ENCODE measurements at places on chromosomes 2 and 18. TPM values are rescaled to one million over a fixed set of nuclear protein-coding genes. Genes with fewer than 3 reads are reported as not detected.
A peak's percentile ranks its signal among the peaks of the same experiment; 100 is the strongest.

GRCh38 chr2:61471905-61472805 is 1.3 kb upstream of the USP34 start:
- no peak for DNase-seq

GRCh38 chr2:20423359-20423758 is 23.5 kb upstream of the RHOB start:
- no peak for DNase-seq

The SPP2 gene
- not detected for polyA plus RNA-seq

The SRBD1 gene
- 8.7 TPM for polyA plus RNA-seq

The CCDC121 gene
- polyA plus RNA-seq: 1.8 TPM

- no peak for DNase-seq
Measured at GRCh38 chr2:146392186-146392585, 1452.6 kb upstream of the ACVR2A start.

The IL36B gene
- polyA plus RNA-seq: not detected

- no peak for DNase-seq
Measured at GRCh38 chr18:13464432-13465123, 246.0 kb downstream of the LDLRAD4 start.

DNA sequence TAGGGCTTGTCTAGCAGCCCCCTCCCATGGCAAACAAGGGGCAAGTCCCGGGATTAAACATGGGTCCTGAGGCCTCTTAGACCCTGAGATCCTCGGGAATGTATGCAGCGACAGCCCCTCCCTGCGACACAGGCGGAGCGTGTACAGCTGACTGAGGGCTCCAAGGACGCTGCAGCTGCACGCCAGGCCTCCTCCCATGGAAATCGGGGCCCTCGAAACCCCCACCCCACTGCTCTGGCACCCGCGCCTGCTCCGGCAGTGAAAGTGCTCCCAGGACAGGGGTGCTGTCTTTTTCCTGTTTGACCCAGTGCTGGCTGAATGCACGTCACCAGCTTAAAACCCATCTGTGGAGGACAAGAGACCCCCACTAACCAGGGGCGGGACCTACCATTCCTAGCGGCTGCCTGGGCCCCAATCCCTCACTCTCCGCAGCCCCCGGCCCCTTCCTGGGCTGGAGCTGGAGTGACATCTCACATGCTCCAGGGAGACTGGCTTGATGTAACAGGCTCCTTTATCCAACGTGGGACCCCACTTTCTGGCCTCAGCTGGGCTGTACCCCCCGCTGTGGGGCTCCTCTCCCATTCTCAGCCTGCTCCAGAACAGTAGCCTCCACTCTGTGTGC is 247.7 kb downstream of the TWIST2 start:
- no peak for DNase-seq

- DNase-seq: no peak
Measured at GRCh38 chr2:139790807-139791752, 1010.9 kb upstream of the NXPH2 start.

The NDUFV2 gene
- 207 TPM for polyA plus RNA-seq

DNA sequence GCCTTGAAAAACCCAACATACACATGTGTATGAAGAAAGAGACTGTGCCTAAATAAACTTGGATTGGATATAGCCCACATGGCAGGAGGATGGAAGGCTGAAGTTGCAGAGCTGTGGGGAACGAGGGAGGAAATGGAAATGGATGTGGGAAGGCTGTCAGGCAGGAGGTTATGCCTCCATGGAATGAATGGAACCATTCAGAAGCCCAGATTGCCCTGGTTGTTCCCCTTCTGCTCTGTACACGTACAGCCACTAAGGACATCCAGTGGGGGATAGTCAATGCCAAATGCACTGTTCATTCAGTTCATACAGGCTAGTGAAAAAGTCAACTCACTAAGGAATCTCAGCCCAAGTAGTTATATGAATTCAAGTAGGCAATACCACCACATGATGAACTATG is 463.7 kb downstream of the TNS1 start:
- no peak for DNase-seq

DNA sequence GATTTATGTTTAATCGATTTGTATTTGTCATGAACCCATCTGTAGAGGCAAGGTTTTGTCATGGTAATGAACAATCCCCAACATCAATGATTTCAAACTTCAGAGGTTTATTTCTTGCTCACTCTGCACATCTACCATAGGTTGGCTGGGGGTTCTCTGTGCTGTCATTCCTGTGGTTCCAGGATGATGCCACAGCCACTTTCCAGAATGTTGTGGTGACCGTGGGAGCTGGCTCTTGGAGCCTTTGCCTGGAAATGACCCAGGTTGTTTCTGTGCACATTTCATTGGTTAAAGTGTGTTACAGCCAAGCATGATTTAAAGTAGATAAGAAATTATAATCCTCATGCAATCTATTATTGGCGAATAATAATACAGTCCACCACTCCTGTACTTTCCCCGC is 28.2 kb upstream of the EPAS1 start:
- no peak for DNase-seq

GRCh38 chr2:72955228-72956049 is 38.1 kb downstream of the EMX1 start:
- no peak for DNase-seq

The OTOF gene
- not detected for polyA plus RNA-seq

The ZSWIM2 gene
- polyA plus RNA-seq: 0.10 TPM

DNA sequence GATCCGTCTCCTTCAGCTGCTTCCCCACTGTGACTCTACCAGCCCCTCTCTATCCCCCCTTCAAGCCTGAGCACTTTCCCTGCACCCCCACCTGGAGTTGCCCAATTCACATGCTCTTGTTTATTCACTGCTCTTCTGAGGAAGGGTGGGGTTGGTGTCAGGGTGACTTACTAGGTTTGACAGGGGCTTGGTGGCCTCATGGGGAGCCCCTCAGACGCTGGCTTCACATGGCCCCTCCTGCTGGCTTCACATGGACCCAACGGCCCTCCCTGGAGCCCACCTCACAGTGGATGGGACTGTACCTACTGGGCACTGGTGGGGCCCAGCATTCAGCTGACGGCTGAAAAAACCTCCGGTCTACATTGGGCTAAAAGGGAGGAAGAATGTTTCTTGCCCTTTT is 16.7 kb upstream of the MRPL33 start:
- no peak for DNase-seq

The CYTIP gene
- not detected for polyA plus RNA-seq

The FLACC1 gene
- 1.1 TPM for polyA plus RNA-seq

- DNase-seq: no peak
Measured at GRCh38 chr2:14633461-14634181, 1.1 kb downstream of the LRATD1 start.

GRCh38 chr18:71027531-71027930 is 738.7 kb downstream of the SOCS6 start:
- DNase-seq: no peak

DNA sequence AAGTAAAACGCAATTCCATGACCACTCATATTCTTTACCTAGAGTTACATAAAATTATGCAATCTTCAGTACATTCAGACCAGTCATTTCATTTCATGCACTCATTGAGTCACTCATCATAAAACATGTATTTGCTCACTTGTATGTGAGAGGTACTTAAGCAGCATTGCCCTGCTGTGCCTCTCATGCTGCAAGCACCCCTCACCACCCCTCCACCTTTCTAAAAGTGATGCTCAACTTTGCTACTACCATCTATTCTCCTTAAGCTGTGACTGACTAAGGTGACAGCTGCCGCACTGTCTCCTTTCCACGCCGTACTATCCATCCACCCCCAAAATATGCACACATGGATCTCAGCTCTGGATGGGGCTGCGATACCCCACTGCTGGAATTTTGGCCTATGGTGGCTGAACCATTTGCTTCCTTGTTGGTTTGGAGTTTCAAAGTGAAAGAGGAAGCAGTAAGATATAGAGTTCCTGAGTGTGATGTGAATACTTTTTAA is 7.2 kb downstream of the ARHGAP25 start:
- DNase-seq: no peak

GRCh38 chr2:224069172-224069571 is 30.1 kb upstream of the SERPINE2 start:
- DNase-seq: no peak

The STARD6 gene
- not detected for polyA plus RNA-seq

- no peak for DNase-seq
Measured at GRCh38 chr2:47250586-47251403, 95.7 kb upstream of the STPG4 start.

DNA sequence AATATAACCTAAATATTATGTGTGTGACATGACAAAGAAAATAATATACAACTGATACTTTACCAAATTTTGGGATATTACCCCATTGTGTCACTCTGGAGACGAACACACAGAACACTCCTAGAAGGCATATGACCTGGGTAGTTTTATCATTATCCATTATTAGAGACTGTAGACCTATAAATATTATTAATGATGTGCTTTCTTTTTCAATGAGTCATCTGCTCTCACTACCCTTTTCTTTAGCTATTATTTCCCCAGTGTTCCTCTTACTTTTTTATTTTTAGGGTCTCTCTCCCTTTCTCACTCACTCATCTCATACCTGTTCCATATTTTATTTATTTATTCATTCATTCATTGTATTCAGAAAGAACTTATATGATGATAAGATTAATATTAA is 143.3 kb upstream of the ITGA4 start:
- DNase-seq: no peak

DNA sequence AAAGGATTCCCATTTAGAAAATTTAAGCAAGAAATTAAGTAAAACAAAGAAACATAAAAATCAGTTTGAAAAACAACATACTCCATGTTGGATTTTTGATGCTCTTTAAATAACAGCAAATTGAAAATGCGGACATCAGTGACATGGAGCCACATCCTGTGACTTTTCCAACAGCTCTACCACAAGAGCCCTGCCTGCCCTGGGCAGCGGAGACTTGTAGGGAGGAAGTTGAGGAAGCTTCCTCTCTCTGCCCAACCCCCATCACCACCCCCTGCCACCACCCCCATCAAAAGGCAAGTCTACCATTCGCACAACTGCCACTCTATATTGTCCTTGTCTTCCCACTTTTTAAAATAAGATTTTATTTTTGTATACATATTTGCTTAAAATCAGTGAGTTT is 32.8 kb upstream of the DAPL1 start:
- no peak for DNase-seq

The DHRS9 gene
- not detected for polyA plus RNA-seq

The IL36A gene
- polyA plus RNA-seq: not detected

- DNase-seq: no peak
Measured at GRCh38 chr2:237964578-237965404, 2.0 kb upstream of the UBE2F start.

The CNGA3 gene
- not detected for polyA plus RNA-seq

- DNase-seq: no peak
Measured at GRCh38 chr2:79573895-79574674, 61.2 kb downstream of the CTNNA2 start.

GRCh38 chr2:220891405-220891804 is 680.7 kb downstream of the EPHA4 start:
- DNase-seq: peak; percentile 62

DNA sequence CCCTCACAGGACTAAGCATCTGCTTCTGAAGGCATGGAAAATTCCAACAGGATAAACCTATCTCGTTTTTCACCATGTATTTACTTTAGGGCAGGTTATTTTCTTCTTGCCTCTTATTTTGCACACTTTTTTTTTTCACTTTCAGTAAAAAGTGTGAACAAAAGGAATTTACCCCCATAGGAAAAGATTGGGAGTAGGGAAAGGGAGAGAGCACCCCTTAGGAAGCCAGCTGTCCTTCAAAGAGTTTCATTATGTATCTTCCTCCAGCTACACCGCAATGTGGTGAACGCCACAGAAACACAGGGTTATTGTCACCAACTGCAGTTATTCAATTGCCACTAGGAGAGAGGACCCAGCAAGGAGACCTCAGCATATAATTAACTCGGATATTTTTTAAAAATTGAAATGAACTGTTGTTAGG is 286.2 kb upstream of the VRK2 start:
- DNase-seq: no peak

GRCh38 chr2:161307676-161308075 is 549 bp upstream of the PSMD14 start:
- DNase-seq: no peak

The ABCG5 gene
- not detected for polyA plus RNA-seq

GRCh38 chr18:48809365-48809764 is 141.4 kb downstream of the SMAD7 start:
- no peak for DNase-seq

Measured in AG04450 (cell line).